ENCODE measurements at places on chromosomes 5 and 9.

DNA sequence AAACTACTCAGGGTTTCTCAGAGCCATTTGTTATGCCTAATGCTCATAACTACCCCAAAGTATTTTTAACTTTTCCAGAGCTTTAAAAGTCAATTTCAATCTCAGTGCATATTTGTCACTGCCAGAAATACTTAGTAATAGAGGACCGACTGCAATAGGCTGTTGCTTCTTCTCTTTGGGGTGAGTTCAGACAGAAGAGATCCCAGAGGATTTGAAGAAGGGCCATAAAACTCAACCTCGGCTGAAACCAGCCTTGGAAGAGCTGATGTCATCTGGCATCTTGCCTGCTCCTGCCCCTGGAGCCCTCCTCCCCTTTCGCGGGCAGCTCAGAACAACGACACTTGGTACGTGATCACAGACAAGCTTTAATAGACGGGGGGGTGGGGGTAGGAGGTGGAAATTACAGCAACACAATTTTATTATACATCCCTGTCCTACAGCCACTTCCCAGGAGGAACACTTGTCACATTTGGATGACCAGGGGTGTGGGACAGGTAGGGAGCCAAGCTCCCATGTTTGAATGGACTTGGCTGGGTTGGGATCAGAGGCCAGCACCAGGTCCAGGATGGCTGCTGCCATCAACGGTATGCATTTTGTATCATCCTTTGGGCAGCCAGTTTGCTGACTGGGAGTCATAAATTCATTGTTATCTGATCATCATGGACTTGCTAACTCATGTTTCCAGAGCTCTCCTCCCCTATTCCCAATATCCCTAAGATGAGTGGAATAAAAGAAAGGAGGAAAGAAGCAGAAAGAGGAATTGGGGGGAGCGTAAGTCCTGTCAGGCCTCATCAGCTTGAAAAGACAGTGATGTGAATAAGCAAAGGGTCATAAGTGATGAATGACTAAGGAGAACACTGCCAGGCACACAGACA, 186.6 kb upstream of the PANK3 start:
- no peak for DNase-seq

DNA sequence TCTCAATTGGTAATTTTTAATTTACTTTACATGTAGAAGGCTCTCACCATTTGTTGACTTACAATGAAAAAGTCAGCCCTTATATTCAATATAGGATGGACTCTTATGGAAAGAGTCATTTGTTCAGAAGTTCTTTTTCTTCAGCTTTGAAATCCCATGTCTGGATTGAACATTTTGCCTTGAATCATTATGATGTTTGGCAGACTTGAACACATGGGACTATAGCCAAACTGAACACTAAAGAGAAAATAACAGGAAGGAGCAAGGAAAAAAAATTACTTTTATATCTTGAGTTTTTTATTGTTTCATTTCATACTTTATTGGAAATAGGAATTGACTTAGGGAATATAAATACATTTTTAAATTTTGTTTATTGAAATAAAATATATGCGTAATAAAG, 1503.0 kb downstream of the EFNA5 start:
- no peak for DNase-seq

DNA sequence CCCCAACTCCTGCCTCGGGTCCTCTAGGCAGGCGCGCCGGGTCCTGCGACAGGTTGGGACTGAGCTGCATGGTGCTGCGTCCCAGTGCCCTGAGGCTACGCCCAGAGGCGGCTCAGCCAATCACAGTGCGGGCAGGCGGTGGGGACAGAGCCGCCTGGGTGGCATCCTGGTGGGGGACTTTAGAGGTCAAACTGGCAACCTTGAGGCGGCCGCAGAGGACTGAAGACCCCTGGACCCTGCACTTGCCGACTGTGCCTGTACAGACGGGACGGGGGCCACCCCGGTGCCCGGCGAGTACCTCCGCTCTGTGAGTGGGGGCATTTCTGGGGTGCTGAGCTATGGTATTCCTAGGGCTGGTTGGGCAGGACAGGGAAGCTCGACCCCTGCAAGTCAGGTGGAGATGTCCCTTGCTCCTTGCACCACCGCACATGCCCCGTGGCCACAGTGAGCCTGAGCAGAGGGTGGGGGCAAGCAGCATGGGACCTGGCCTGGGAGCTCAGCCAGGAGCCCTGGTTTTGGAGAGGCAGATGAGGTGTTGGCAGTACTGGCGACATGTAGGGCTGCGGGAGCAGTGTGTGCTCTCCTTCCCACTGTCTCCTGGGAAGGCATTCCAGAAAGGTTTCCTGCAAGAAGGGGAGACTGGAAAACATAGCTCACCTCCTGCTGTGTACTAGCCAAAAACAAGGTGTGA, 45.5 kb downstream of the CTSL start:
- DNase-seq: no peak

GRCh38 chr5:142342128-142342981, 17.5 kb upstream of the SPRY4 start:
- DNase-seq: no peak

- DNase-seq: no peak
These were observed 10.0 kb downstream of the SMARCA2 start for GRCh38 chr9:2024888-2025782.

DNA sequence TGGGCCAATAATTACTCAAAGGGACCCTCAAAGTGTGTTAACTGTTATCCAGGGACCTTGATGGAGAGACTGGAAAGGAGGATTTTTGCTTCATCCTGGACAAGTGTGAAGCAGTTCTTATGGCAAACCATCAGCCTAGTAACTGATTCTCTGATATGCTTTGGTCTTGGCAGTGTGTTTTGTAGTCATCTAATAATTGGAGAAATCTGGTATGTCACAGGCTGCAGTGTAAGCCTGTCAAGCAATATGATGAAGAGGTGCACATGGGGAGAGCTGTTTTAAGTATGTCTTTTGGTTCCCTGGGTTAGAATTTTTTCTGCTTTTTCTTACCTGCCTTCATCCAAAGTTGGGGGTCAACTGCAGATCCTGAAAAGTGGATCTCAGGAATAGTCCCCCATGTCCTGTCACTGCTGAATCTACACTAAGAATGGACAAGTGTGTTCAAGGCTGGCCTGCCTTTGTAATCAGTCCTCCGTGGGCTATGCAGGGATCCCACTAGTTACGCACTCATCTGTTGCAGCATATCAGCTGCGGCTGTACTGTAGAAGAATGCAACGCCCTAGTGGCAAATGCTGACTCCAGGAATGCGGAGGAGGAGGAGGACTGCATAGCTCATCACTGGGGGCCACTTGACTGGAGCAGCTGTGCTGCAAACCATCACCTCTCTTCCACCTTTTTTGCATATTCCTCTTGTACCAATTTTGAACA, 1.9 kb downstream of the SPTAN1 start:
- peak; percentile 41 for DNase-seq

DNA sequence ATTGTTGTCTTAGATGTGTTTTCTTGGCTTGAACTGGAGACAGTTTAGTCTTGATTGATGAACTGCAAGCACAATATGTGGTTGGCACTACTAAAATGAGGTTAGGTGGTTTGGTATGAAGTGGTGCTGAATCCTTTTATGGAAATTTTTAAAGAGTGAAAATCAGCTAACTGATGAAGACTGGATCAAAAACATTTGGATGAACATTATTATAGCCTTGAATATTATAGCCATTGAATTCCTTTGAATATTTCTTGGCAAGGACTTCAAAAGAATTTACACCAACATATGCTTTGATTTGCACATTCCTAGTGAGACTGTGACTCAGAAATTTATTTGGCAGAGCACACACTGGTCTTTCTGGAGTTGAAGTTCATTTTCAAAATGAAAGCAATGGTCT, 318.3 kb downstream of the CHSY3 start:
- DNase-seq: no peak

- peak; percentile 65 for DNase-seq
These were observed 8.6 kb downstream of the ITK start for GRCh38 chr5:157189223-157189622.

DNA sequence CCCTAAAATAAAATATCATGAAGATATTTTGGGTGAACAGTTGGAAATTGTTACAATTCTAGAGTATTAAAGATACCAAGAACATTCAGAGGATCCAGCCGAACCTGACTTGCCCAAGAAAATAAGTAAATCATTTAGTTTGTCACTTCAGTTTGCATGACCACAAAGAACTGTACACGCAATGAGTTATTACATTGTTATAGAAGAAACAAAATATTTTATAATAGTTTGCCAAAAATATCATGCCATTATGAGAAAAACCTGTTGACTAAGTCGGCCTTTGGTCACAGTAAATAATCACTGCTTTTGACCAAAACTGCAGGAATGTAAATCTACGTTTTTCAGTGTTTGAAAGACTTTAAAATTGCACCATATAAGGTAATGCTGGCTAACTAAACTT, 27.9 kb downstream of the TRIO start:
- no peak for DNase-seq

DNA sequence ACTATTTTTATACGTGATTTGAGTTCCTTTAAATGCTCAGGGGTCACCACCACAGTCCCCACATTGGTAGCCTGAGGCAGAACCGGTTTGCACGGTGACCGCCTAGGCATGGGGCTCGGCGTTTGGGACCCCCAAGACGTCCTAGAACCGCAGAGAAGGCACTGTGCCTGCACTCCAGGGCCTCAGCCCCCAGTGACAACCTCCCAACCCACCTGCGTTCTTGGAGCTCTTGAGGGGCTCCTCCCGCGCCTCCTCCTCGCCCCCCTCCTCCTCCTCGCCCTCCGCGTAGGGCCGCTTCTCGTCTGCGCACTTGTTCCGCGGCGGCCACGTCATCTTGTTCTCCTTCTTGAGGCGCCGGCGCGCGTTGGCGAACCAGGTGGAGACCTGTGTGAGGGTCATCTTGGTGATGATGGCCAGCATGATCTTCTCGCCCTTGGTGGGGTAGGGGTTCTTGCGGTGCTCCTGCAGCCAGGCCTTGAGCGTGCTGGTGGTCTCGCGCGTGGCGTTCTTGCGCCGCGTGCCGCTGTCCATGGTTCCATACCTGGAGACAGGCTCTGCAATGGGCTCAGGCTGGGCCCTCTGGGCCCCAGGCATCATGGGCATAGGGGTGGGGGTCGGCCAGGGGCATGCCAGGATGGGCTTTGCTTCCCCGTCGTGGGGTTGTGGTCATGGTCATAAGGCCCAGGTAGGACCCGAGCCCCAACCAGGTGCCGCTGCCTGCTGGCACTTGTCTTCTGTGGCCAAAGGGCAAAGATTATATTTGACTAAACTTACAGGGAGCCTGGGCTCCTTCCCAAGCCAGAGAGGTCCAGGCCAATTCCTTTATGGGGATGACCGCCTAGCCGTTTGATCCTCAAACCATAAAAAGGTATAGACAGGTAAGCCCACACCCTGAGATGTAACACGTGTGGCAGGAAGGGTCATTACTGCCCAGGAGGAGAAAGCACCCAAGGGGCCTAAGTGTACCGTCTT, 3.1 kb downstream of the IRX4 start:
- DNase-seq: no peak

GRCh38 chr9:18461496-18461895, 12.5 kb upstream of the ADAMTSL1 start:
- no peak for DNase-seq

DNA sequence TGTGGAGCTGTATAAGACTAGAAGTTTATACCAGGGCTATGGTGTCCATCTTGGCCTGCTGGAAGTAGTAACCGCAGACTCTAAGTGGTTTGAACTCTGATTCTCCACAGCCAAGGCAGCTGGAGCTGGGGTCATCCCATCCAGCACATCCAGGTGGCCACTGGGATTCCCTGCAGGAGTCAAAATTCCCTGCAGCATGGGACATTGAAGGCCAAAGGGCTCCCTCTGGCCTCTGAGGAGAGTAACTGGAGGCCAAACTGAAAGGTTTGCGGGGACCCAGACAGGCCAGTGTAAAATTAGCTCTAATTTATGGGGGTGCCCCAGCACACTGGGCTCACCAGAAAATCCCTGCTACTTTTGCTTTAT, 12.2 kb upstream of the PRXL2C start:
- no peak for DNase-seq

- DNase-seq: no peak
These were observed 32.9 kb downstream of the ACER2 start for GRCh38 chr9:19441730-19442129.

DNA sequence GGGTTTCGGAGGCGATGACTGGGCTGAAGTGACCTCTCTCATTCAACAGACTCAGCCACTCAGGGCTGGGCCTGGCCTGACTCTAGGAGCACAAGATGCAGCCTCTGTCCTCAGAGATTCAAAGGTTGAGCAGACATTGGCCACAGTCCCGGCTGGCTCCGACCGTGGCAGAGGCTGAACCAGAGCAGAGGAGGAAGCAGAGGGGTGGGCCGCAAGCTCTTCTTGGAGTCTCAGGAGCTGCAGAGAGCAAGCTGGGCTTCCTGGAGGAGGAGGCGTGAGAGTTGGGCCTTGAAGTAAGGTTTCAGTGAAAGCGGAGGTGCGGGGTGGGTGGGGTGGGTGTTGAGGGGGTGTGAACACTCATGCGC, 37.6 kb downstream of the ALG2 start:
- DNase-seq: no peak

DNA sequence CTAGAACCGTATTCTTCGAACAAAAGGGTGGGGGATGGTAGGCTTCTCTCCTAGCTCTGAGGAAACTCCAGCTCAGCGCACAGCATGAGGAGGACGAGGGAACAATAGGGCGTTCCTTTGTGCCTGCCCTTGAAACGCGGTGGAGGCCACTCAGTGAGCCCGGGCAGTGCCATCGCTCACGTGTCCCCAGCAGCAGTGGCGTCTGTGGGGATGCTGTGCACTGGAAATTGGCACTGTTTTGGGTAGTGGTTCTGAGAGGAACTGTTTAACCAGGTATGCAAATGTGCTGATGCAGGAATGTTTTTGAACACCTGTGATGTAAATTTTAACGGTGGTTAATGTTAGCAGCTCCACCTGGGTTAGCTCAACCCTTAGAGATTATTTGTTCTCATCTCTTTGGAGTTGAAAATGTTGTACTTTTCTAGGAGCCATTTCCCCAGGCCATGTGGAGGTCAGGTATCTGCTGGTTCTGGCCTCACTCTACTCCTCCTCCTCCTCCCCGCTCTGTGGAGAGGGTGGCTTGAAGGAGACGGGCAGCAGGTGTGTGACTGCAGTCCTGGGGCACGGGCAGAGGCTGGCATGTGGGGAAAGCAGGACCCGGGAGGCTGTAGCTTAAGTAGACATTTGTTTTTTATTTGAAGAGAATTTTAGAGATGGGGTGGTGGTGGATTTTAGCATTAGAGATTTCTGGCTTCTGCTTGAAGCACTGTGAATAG, 48.3 kb downstream of the EHMT1 start:
- no peak for DNase-seq

- no peak for DNase-seq
These were observed 9.5 kb downstream of the SH3PXD2B start for GRCh38 chr5:172444626-172445365.

DNA sequence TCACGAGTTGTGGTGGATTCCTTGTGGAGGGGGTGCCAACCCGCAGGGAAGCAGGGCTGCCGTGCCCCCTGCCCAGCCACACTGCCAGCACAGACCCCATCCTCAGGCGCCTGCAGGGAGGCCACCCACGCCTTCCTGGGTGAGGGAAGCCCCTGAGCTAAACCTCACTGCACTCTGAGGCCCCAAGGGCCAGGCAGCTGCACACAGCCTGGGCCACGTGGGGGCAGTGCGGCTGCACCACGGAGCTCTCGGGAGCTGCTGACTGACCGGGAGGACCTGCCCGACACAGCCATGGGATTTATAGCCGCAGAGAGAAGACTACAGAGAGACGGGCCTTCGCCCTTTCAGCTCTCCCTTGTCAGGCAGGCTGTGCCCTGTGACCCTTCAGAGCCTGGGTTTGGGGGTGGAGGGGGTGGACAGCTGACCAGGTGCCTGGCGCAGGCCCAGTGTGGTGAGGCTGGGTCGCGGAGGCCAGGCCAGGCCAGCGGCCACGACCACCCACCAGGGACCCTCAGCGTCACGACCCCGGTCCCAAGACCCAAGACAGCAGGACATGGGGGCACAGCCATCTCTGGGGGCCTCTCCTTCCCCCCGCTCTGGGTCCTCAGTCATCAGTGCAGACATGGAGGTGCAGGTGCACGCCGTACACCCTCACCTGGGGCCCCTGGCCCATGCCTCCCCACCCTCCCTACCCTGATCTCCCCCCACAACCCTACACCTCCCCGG, 4.3 kb upstream of the AHRR start:
- DNase-seq: peak; percentile 56
